ENCODE measurements at places on chromosomes 4 and X.
A peak's percentile ranks its signal among the peaks of the same experiment; 100 is the strongest.

- no peak for DNase-seq
Observed at GRCh38 chrX:124467202-124467601, 120.8 kb downstream of the SH2D1A start.

DNA sequence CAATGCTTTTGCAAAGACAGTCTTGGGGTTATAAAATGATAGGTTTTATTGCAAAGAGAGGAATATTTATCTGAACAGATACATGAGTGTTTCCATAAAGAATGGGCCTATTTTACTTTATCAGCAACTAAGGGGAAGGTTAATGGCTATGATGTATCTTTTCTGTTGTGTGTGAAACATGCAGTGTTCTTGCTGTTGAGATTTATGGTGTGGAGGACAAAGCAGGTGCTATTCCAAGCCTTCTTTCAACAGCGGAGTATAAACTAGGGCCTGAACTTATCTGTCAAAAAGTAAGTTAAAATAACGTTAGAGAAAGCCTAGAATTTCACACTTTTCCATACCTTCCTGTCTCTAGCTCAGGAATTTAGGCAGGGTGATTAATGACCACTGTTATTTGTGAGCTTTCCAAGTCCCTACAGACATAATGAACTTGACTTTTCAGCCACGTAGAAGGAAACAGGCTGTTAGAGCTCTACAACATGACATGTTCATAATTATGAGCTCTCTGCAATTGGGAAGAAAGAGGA is 411.4 kb downstream of the IL1RAPL1 start:
- no peak for DNase-seq

GRCh38 chr4:5774416-5775036 is 63.5 kb downstream of the EVC start:
- DNase-seq = no peak

GRCh38 chr4:99610605-99611175 is 36.1 kb downstream of the MTTP start:
- DNase-seq = no peak

- DNase-seq = no peak
Observed at GRCh38 chrX:66019974-66020373, 19.9 kb downstream of the VSIG4 start.

GRCh38 chrX:2898846-2899512 is 30.2 kb downstream of the ARSD start:
- DNase-seq = no peak

GRCh38 chr4:72948080-72948479 is 121.4 kb downstream of the COX18 start:
- DNase-seq = no peak

- DNase-seq = no peak
Observed at GRCh38 chr4:107246761-107247160, 210.6 kb upstream of the DKK2 start.

DNA sequence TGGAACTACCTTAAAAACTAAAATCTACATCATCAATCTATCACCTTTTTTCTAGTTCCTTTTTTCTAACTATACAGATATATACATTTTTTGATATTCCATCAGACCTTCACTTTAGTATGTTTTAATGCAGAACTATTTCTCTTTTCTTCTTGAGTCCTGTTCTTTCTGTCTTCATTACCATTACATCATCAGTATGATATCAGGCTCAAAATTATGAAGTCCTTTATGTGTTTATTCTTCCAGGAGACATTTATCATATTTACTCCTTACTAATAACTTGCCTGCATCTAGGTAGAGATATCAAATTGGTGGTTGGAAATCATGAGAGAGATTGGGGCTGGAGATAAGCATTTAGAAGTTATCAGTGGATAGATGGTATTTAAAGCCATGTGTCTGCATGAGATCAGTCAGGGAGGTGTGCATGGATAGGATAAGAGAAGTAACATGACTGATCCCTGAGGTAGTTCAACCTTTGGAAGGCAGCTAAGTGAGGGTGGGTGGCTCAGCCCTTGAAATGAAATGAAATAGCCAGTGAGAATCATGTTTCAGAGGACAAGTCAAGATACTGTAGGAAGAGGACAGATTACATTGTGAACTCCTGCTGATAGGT is 43.1 kb downstream of the MRPL1 start:
- peak; percentile 59 for DNase-seq

DNA sequence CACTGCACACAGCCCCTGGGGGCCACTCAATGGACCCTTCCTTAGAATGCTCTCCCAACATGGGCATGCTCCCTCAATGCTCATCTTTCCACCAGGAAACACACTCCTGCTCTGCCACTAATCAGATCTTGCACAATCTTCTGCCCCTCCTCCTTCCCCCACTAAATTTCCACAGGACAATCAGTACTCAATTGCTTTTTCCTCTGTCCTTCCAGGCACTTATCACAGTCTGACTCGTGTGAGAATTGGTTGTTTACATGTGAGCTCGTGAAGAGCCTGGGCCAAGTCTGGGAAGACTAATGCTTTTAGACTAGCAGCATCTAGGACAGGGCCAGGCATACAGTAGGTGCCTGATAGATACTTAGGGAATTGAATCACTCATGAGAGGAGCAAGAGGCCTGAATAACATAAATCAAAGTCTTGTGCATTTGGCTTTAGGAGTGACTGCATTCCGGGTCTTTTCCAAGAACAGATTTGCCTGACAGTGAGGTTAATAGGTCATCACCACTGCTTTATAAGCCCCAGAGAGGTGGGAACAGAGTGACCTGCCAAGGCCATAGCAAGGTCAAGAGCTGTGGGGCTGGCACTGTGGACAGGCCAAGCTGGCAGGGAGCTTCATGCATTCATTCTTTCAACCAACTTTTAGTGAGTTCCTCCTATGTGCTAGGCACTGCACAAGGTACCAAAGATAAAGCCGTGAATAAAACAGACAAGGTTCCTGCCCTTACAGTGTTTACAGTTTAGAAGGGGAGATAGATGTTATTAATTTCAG is 55.0 kb downstream of the PRPS1 start:
- DNase-seq = peak; percentile 36

GRCh38 chr4:3189459-3189858 is 59.5 kb upstream of the MSANTD1 start:
- no peak for DNase-seq

- DNase-seq = no peak
Observed at GRCh38 chr4:89799071-89799470, 37.9 kb downstream of the SNCA start.

DNA sequence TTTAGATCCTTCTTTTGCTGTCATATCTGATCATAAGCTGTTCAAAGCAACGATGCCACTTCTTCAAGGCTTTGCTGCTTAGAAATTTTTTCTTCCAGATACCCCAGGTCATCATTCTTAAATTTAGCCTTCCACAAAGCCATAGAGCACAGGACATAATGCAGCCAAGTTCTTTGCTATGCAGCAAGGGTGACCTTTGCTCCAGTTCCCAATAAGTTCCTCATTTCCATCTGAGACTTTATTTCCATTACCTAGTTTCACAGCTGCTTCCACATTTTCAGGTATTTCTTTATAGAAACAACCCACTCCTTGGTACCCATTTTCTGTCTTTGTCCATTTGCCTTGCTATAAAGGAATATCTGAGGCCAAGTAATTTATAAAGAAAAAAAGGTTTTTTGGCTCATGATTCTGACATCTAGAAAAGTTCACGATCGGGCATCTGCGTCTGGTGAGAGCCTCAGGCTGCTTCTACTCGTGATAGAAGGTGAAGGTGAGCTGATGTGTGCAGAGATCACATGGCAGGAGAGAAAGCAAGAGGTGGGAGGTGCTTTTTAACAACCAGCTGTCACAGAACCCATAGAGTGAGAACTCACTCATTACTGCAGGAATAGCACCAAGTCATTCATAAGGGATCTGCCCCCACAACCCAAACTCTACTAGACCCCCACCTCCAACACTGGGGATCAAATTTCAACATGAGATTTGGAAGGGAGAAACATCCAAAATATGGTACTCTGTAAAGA is 11.8 kb upstream of the TASL start:
- DNase-seq = peak; percentile 9

DNA sequence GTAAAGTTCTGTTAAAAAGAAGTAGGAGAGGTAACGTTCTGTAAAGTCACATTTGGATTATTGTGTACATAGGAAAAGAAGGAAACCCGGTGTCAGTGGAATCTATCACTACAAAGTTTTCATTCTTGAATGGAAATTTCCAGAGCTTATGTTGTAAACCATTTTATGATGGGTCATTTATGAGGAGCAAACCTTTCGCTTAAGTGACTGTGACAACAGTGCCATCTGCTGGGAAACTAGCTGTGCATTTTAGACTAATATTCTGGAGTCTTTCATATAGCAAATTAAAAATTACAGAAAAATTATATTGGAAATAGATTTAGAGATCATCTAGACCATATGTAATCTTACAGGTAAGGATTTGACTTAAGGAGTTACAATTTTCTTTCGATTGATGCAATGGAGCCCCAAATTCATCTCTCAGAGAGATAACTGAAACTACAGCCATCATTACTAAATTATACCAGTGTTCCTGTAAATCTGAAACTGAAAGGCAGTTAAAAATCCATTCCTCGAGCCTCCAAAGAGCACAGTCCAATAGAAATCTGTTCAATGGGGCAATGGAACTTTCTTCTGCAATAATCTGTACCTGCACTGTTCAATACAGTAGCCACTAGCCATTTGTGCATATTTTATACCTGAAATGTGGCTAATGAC is 26.9 kb downstream of the ASB9 start:
- peak; percentile 64 for DNase-seq

DNA sequence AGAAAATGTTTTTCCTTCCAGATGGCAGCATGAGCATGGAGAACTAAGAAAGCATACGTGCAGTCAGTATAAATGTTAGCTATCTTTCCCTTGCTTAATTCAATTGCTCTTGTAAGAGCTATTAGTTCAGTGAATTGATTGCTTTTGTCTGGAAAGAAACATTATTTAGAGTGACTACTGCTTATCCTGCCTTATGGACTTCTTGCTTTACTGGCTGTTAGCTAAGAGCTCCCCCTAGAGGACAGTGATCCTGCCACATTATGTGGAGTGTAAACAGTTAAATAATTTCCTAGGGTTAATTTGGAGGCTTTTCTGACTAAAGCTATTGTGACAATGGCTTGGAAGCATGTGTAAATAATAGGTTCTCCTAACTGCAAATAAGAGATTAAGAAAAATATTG is 1402.4 kb downstream of the FAM133A start:
- peak; percentile 47 for DNase-seq

- no peak for DNase-seq
Observed at GRCh38 chr4:1631136-1631535, 53.0 kb downstream of the FAM53A start.

DNA sequence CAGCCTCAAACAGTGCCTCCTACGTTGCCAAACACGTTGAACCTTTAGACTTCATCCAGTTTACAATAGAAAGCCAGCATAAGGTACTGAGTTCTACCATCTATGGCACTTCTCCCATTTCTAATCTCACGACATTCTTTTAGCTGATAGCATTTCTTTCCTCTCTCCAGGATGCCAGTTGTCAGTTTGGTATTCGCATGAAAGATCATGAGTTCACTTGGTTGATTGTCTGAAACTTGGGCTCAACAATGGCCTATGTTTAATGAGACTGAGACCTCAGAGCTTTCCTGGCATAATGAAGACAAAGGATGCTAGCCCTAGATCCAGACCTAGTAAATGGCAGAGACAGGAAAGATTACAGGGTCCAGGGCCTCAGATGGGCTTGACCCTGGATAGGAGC is 69.2 kb upstream of the SPRY1 start:
- DNase-seq = no peak

- DNase-seq = no peak
Observed at GRCh38 chr4:100146756-100147155, 43.5 kb downstream of the DDIT4L start.

DNA sequence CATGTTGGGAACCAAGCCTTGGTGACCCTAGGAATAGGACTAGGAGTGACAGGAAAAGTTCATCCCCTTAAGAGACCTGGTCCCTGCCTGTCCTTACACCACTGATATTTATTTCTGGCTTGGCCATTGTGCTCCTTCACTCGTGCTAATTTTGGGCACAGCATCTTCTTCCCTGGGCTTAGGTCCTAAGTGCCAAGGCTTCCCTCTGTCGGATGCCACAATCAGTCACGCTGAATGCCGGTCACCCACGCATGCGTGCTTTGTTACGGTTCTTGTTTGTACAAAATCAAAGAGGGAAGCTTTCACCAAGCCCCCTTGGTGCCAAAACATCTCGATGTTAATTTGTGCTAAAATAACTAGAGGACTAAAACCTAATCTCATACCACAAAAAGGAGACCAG is 17.4 kb upstream of the MAP3K15 start:
- DNase-seq = no peak

GRCh38 chr4:138113819-138114400 is 128.2 kb downstream of the SLC7A11 start:
- no peak for DNase-seq

DNA sequence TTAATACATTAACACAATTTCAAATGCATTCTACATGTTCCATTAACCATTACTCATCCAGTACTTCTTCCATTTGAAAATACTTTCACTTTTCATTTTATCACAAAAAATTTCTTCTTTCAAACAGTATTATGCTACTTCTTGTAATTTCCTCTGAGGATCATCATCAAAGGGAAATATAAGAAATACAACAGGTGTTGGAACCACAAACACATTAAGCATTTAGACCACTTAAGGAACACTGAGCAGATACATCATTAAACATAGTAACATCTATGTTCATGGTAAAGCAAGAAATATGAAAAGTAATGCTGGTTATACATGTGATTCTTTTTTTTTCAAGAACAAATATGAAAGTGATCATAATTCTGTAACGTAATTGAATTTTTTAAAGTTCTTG is 2207.0 kb downstream of the ARAP2 start:
- peak; percentile 60 for DNase-seq

GRCh38 chr4:67719953-67720617 is 19.1 kb upstream of the UBA6 start:
- DNase-seq = peak; percentile 53

- DNase-seq = no peak
Observed at GRCh38 chrX:115652221-115652620, 91.2 kb downstream of the PLS3 start.

DNA sequence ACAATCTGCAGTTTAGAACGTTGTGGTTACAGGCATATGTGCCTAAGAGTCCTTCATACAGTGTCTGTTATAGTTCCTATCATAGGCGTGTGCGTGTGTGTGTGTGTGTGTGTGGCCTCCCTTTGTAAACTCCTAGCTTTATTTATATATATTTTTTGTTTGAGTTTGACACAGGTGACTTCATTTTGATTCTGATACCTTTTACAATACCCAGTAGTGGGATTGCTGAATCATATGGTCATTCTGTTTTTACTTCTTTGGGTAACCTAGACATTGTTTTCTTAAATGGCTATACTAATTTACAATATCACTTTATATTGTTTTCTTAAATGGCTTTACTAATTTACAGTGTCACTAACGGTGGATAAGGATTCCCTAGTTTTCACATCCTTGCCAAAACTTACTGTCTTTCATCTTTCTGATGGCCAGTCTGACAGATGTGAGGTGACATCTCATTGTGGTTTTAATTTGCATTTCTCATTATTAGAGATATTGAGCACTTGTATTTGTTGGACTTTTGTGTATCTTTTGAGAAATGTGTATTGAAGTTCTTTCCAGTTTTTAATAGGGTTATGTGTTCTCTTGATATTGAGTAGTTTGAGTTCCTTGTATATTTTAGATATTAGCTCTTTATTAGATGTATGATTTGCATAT is 211.1 kb upstream of the NUDT6 start:
- no peak for DNase-seq

- DNase-seq = no peak
Observed at GRCh38 chrX:153491351-153491914, 3.3 kb upstream of the BGN start.

All from OCI-M1 (cell line).